T-helper 1 cell (primary cell): ENCODE measurements at places on chromosomes 3 and 15.

- DNase-seq, result peak; percentile 18
These were observed 7.6 kb upstream of the NR2E3 start for GRCh38 chr15:71802770-71803169.

DNA sequence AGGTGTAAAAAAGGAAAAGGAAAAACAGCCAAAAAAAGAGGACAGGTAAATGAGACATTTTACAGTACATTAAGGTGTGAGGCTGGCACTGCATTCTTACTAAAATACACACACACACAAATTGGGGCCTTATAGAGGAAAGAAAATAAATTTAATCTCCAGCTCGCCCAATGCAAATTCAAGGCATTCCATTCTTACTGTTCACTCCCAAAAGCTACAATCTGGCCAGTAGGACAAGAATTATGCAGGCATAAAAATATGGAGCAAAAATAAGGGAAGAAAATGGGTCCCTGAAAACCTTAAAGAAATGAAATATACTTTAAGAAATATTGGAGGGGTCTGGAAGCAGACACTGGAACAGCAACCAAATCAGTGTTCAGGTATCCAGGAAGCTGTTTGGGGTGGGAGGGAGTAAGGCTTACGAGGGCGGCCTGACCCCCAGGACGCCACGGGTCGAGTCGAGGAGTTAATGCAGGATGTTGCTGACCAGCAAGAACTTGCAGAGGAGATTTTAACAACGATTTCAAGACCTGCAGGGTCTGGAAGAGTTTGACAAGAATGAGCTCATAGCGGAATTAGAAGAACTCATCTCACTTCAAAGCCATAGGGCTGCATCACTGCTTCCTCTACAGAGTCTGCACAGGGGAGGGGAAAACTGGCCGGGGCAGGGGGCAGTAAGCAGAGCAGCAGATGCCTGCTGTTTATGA, 245.5 kb downstream of the TBL1XR1 start:
- DNase-seq, result no peak

DNA sequence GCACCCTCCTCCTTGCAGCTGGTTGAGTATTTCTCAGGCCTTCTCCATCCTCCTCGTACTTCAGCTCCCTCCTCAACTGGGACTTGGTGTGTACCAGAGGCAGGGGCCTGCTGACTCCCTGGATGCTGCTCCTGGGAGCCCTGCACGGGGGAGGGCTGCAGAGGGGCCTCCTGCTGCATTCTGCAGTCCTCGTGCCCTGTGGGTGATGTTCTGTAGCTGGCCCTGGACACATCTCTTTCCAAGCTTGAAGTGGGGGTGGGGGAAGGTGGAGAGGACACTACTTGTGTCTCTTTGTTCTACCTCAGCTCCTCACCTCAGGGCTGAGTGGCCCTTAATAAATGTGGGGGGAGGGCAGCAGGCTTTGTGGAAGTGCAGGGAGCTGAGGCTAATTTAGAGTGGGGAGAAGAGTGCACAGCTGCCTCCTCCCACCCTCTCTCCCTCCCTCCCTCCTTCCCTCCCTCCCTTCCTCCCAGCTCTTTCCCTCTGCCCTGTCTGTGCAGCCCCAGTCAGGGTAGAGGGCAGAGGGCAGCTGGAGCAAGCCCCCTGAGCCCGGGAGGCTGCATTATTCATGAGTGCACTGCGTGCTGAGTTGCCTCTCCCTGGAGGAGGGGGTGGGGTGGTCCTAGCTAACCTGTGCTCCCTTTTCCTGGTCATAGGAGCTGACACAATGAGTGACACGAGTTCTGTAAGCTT, 3.7 kb upstream of the GRM2 start:
- DNase-seq, result no peak

DNA sequence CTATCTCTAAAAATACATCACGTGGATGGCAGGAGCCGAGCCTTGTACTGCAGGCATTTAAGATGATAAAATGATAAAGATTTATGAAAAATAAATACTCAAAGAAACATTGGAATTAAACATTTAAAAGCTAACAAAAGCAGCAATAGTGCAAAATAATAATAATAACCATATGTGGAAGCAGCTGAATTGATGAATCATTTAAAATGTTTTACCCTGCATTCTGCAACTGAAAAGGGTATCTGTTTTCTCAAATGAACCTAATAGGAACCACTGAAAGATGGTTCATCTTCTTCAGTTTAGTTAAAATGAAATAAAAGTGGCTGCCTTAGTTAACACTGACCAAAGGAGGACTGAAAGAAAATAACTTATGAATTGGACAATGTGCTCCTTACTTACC, 436.1 kb downstream of the TUSC7 start:
- no peak for DNase-seq

DNA sequence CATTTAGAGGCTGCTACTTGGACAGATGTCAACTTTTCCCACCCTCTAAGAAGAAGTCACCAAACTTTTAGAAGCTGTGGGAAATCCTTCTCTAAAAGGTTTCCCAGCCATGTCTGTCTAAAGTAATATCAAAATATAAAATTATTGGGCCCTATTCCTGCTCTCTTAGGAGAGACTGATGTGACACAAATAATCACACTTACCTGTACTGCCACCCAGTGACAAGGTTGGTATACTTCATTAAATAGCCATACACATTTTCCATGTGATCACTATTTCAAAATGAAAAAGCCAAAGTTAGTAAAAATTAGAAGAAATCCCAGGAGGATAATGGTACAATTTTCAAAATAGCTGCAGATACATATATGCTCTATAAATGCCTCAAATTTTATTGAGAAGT, 12.6 kb downstream of the OSBPL11 start:
- no peak for DNase-seq

GRCh38 chr3:71217640-71218222, 365.8 kb downstream of the FOXP1 start:
- no peak for DNase-seq

- DNase-seq, result no peak
These were observed 417.3 kb downstream of the CADM2 start for GRCh38 chr3:85376131-85376530.

DNA sequence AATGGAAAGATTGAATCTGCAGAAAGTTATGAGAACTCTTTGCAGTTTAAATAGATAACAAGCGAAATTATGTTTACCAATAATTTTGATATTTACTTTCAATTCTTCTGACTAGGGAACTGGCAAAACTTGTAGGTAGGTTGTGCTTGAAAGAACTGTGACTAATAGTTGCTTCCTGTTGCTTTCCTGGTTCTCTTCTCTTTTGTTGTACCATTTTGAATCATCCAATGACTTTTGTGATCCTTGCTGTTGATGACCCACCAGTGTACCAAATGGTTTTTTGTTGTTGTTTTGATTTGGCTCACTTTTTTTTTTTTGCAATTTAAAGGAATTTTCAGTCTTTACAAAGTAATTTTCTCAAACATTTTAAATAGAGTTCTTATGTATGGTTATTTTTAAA, 64.9 kb upstream of the DCBLD2 start:
- DNase-seq, result no peak

DNA sequence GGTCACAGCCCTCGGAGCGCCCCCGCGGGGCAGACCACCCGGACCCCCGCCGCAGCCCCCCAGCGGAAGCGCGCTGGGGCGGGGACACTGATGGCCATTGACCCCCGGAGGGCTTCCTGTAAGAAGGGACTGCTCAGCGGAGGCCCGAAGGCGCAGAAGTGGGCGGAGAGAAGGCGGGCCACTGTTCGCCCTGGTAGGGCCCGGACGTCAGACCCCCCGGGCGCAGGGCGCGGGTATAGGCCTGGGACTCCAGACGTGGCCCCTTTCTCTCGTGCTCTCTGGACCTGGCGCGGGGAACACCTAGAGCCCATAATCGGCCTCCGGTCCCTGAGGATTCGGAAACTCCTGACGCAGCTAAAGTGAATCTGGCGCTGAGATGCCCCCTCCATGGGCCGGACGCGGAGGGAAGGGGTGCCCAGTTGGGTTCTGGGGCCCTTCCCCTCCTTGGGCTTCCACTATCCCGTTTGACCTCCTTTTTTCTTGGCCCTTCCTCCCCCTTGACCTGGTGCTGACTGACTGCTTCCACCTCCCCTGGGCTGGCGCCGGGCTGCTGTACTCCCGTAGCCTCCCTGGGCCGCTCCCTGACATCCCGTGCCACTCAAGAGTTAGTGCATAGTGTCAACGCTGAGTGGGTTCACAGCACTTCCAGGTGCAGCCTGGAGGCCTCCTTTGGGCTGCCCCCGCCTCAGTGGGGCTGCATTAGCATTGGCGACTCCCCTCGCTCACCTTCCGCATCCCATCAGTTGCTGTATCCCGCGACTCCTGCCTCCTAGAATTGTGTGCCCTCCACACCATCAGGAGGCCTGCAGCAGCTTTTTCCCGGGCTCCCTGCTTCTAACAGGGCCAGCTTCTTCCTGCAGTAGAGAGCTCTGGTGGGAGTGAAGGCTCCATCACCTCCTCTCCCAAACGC, 694 bp downstream of the ABTB1 start:
- DNase-seq, result peak; percentile 41
